Activated naive CD8-positive, alpha-beta T cell treated with anti-CD3 and anti-CD28 coated beads for 36 hours (primary cell): ENCODE measurements at places on chromosomes 16 and 17.

DNA sequence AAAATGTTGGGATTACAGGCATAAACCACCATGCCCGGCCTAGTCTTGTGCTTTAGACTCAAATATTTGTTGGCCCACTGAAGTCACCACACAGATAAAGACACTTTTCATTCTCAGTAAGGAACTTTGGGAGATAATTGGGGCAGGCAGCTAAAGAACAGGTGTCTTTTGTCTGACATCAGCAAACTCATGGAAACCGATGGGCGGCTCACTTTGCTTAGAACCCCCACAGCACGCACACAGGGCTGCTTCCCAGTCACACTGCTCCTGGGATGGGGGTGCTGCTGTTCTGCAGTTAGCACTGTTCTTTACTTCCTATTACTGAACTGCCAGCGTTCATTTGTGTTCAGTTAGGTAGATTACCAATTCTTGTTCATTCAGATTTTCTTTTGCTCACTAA lies 18.0 kb upstream of the BRCA1 start:
- no peak for DNase-seq

DNA sequence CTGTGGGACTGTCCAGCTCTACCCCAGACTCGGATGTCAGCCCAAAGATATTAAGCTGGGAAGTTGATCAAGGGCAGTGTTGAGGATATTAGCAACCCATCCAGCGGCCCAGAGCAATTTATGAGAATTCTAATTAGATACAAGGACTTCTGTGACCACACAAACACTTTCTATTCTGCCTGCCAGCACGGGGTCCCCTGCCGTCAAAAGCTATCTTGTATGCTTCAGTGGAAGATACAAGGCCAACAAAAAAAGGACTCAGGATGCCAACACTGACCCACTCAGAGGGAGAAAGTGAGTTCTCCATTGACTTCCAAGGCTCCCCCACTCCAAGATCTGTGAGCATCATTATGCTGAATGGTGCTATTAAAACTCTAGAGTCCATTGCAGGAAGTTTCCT lies 390.7 kb downstream of the GRIN2A start:
- no peak for DNase-seq

GRCh38 chr16:88631920-88632586 lies 6.3 kb upstream of the IL17C start:
- no peak for DNase-seq

DNA sequence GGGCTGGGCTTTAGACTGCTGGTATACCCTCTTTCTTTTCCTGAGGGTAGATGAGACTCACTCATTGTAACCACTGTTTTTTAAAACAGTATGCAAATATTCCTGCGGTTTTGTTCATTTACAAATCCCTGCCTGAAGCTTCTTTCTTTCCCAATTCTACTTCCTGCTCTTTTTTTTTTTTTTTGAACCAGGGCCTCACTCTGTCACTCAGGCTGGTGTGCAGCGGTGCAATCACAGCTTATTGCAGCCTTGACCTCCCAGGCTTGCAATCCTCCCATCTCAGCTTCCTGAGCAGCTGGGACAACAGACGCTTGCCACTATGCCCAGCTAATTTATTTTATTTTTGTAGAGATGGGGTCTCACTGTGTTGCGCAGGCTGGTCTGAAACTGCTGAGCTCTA lies 8.0 kb upstream of the SULT1A1 start:
- DNase-seq, result no peak

GRCh38 chr16:4245077-4245791 lies 3.4 kb upstream of the SRL start:
- no peak for DNase-seq
